D721Med (cell line): ENCODE measurements at places on chromosomes 4 and X.
A peak's percentile ranks its signal among the peaks of the same experiment; 100 is the strongest.

DNA sequence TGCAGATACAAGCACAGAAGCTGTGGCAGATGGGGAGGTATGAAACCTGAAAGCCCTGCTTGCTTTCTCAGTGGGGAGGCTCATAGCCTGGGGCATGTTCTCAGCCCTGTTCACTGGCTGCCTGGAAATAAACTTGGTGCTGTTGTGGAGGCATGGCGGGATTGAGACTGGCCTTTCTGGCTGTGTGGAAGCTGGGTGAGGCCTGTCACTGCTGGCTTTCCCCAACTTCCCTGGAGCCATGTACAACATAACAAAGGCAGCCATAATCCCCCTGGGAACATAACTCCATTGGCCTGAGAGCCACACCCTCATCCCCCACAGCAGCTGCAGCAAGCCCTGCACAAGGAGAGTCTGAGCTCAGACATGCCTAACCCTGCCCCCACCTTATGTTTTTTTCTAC lies 237.7 kb upstream of the TLL1 start:
- DNase-seq, result no peak

- no peak for DNase-seq
These were observed at the start of gene FGF13 for GRCh38 chrX:138711399-138712347. Gene FGF13, minus strand, starts transcription at chrX:138711717. Its CDS starts 714 bp downstream, at chrX:138711003.

- no peak for DNase-seq
These were observed 92.0 kb downstream of the PRKX start for GRCh38 chrX:3621414-3621813.

- DNase-seq, result no peak
These were observed 1.8 kb downstream of the EPHA5 start for GRCh38 chr4:65668201-65669089.

DNA sequence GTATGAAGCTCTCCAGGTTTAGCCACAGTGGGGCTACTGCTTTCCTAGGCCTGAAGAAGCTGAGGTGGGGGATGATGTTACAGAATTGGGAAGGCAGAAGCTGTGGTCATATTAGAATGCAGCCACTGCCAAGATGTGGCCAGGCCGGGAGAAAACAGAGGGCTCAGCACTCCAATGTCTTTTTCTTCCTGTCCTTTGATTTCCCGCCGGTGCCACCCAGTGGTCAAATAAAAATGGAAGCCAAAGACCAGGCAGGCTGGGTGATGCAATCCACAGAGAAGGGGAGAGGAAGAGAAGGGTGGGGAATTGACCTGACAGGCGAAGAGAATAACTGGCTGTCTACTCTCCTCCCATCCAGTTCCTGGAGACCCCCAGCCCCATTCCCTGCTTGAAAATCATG lies 94.9 kb upstream of the SHISA3 start:
- no peak for DNase-seq

DNA sequence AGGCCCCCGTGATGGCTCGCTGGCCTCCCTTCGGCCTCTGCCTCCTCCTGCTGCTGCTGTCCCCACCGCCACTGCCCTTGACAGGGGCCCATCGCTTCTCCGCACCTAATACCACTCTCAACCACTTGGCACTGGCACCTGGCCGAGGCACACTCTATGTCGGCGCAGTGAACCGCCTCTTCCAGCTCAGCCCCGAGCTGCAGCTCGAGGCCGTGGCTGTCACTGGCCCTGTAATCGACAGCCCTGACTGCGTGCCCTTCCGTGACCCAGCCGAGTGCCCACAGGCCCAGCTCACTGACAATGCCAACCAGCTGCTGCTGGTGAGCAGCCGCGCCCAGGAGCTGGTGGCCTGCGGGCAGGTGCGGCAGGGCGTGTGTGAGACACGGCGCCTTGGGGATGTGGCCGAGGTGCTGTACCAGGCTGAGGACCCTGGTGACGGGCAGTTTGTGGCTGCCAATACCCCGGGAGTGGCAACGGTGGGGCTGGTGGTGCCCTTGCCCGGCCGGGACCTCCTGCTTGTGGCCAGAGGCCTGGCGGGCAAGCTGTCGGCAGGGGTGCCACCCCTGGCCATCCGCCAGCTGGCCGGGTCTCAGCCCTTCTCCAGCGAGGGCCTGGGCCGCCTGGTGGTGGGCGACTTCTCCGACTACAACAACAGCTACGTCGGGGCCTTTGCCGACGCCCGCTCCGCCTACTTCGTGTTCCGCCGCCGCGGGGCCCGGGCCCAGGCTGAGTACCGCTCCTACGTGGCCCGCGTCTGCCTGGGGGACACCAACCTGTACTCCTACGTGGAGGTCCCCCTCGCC lies 3.0 kb downstream of the PLXNB3 start:
- DNase-seq, result no peak

DNA sequence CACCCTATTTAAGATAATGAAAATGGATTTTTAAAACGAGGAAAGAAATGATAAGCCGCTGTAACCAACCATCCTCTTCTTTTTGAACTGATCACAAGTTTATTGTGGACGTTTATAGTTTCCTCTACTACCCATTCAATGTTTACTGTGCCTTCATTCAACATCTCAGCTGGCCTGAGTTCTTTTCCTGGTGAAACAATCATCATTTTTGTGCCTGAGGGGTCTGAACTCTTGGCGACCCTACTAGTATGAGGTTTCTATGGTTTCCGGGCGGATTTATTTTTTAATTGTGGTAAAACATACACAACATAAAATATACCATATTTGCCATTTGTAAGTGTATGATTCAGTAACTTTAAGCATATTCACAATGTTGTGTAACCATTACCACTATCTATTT lies 100.7 kb downstream of the SPRY1 start:
- no peak for DNase-seq

GRCh38 chr4:128220286-128221235 lies 67.1 kb downstream of the PGRMC2 start:
- DNase-seq, result peak; percentile 19

DNA sequence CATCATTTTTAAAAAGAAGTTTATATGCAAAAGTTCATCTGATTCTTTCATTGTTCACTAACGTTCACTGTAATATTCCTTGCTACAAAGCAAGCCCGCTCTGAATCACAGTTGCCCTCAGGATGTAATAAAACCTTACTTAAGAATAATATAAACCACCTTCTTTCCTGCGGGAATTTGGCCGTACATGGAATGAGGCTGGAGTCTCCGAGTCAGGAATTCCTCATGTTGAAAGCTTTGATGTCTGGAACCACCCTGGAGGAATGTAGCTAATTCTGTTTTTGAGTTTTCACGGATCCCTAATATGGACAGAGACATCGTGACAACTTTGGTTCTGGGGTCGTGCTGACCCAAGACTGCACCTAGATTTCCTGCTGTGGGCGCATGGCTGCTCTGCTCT lies 58.5 kb downstream of the CRLF2 start:
- DNase-seq, result no peak

DNA sequence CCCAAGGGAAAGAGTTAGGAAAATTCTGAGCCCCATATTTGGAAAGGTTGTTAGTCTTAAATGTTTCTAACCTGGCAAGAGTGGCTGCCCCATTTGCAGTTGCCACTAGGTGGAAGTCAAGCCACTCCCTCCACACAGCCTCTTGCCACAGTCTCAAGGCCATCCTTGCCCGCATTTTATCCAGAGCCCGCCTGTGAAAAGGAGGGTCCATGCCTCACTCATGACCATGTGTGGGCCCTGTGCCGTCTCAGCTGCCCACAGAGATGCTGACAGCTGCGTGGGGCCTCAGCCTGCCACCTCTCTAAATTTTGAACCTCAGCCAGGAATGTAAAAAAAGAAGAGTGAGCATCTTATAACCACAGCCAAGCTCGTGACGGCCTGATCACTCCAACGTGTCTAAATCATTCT lies 201.5 kb upstream of the FAM241A start:
- DNase-seq, result peak; percentile 22

- DNase-seq, result no peak
These were observed 72.8 kb downstream of the GRXCR1 start for GRCh38 chr4:42965326-42965725.

DNA sequence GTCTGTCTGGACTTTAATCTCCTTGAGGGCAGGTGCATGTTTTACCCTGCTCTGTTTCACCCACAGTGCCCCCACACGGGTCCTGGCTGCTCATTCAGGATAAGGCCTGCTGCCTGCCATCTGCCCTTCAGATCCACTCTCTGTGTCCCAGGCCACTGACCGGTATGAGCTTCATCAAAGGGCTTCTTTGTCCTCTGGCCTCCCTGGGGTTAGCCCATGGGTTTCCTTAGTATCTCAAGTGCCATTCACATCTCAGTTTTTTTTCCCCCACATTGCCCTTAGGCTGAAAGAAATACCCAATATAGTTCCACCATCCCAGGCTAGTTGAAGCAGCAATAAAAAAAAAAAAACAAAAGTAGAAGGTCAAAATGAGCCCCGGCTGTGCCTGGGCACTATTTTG lies 9.3 kb downstream of the CD99L2 start:
- no peak for DNase-seq

GRCh38 chr4:153318696-153319320 lies 25.7 kb upstream of the MND1 start:
- DNase-seq, result peak; percentile 30

DNA sequence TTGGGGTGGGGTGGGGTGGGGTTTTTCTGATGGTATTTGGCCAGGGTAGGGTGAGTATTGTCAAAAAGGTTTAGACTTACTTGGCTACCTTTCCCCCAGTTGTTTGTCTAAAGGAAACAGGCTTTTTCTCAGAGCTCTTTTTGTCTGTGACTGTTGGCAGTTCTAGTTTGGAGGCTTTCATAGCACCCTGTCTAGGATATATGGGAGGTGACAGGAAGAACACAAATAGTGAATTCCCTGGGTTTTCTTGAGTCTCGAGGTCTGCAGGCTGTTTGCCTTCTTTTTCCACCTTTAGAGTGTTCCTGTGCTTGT lies 13.5 kb downstream of the RPS6KA3 start:
- DNase-seq, result no peak

DNA sequence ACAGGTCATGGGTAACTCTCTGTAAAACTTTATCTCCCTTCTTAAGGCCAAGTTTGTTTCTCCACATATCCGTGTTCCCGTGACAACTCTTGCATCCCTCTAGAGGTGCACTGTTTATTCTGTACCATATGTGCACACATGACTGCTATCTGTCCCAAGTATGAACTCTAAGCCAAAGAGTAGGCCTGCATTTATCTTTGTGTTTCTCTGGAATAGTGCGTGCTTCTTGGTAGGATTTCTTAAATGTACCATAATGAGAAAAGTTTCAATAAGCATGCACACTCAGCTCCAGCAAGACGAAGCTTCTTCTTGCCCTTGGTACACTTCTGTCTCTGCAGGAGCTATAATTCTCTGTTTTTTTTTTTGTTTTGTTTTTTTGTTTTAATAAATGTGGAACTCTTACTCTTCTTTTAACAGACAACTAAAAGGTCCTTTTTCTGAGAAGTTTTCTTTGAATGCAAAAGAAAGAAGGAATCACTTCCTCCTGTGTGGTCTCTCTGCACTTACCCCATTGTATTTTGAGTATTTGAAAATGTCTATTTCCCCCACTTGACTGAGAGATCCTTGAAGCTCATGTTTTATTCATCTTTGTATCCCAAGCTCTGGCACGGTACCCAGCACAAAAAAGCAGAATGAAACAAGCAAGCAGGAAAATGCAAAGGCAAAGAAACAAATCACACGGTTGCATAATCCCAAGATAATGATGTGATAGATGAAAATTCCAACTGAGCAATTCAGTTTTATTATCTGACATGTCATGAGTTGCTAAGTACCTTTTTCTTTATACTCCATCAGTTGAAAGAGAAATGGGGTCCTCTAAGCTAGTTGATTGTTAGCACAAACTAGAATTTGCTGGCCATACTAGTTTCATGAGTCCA lies 521.9 kb upstream of the BOD1L1 start:
- DNase-seq, result no peak

DNA sequence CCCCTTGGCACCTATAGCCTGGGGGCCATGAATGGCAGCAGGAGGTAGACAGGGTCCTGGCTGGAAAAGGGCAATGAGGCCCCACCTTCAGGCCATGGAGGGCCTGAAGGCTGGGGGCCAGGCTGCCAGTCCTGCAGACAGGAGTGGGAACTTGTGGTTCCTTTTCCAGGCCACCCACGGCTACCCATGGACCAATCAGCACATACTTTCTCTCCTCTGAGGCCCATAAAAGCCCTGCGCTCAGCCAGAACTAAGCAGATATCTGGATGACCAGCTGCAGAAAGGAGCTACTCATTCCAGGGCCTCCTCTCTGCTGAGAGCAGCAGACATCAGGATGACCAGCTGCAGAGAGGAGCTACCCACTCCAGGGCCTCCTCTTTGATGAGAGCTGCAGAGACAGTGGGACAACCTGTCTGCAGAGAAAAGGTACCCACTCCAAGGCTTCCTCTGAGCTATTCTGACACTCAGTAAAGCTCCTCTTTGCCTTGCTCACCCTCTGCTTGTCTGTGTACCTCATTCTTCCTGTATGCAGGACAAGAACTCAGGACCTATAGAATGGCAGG lies 67.2 kb downstream of the NAA11 start:
- no peak for DNase-seq

DNA sequence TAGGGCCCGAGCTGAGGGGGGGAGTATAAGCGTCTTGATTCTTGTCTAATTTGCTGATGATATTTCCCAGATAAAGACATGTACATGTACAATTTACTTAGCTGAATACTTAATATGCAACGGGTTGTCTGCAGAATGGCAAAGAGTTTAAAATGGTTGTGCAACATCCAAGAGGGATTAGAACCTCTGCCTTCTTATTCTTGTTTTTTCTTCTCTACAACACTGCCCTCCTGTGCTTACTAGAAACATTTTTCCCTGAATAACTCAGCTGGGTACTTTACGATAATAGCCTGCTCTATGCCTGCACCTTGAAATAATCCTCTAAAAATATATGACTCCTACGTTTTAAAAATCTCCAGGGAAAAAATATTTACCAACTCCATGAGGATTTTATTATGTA lies 41.8 kb downstream of the INTS12 start:
- DNase-seq, result no peak

- DNase-seq, result no peak
These were observed 85.2 kb downstream of the HS3ST1 start for GRCh38 chr4:11343536-11343935.

GRCh38 chrX:7925867-7926472 lies 1.2 kb downstream of the PNPLA4 start:
- DNase-seq, result peak; percentile 13

DNA sequence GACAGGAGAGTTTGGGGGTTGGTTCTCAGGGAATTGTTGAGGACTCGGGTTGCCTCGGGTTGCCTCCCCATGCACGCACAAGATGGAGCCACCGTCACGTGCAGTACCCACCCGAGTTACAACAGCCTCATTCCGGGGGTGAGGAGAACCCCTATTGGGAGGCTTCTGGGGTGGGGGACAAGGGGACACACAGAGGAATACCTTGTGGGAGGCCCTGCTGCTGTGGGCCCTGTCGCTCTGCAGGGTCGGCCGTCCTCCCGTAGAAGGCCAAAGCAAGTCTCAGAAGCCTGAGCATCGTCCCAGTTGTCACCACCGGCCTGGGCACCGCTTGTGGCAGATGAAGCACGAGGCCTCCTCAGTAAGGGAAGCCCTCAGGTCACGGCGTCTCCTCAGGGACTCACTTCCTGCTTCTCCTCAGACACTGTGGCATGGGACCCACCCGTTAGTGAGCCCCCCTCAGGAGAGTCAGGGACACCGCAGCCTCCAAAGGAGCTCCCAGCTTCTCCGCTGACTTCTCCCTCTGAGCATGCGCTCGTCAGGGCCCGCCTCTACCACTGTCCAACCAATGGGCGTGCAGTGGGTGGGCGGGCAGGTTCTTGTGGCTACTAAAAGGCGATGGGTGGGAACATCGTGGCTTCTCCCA lies at the start of gene CT55:
Gene CT55 (minus strand): TSS at position 522 of the 643 bp plus-strand sequence. CDS start 227 bp downstream, at position 295.
- no peak for DNase-seq

GRCh38 chr4:110982486-110982885 lies 359.6 kb upstream of the PITX2 start:
- DNase-seq, result no peak
